Activated CD8-positive, alpha-beta memory T cell treated with anti-CD3 and anti-CD28 coated beads, Interleukin-2, amount 50 U/mL, for 4 hours (primary cell): ENCODE measurements at places on chromosomes 12 and 14.

DNA sequence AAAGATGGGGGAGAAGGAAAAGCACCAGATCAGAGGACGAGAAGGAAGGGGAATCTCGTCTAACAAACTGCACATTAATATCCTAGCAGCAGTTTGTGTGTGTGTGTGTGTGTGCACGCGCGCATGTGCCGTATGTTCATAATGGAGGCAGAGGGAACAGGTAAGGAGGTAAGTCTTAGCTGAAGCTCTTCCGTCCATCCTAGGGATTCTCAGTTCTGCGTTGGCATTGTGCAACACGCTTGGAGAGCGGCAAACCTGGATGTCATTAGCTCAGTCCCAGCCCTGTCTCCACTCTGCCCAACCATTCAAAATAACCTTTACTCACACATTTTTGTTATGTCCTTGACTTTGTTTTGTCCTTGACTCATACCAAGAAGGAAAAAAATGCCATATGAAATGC, 1.6 kb upstream of the C1R start:
- no peak for DNase-seq

DNA sequence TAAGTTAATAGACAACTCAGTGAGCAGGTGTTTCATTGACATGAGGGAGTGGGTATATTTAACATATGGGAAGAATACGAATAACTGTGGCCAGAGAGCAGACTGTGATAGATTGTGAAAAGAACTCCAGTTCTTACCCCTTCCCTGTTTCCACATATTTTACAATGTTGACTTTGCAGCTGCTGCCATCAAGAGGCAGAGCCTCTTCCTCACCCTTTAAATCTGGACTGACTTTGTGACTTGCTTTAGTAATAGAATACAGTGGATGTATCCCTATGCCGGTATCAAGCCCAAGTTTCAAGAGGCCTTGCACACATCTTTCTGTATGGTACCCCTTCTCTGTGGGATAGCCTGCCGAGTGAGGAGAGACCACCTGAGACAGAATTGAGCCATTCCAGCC, 356.7 kb downstream of the ETNK1 start:
- DNase-seq: no peak

DNA sequence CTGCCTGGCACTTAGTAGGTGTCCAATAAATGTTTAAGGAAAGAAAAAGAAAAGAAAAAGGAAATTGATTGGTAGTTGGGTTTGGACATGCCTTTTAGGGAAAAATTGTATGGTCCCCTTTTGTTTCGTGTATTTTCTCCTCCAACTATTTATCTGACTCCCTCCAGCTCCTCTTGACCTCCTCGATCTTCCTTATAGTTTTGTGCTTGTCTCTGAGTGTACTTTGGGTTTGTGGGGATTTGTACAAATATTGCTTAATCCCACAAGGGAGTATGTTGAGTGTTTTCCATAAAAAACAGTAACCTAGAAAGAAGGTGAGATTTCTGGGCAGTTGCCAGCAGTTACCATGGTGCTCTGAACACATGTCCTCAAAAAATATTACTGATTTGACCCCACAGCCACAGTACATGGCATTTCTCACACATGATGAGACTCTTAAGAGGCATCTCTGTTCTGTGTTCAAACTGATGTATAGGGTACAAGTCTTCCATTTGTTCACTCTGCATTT, 15.7 kb downstream of the PLEKHG7 start:
- DNase-seq: no peak

- DNase-seq: no peak
Measured at GRCh38 chr14:65731933-65732506, 319.5 kb downstream of the FUT8 start.

DNA sequence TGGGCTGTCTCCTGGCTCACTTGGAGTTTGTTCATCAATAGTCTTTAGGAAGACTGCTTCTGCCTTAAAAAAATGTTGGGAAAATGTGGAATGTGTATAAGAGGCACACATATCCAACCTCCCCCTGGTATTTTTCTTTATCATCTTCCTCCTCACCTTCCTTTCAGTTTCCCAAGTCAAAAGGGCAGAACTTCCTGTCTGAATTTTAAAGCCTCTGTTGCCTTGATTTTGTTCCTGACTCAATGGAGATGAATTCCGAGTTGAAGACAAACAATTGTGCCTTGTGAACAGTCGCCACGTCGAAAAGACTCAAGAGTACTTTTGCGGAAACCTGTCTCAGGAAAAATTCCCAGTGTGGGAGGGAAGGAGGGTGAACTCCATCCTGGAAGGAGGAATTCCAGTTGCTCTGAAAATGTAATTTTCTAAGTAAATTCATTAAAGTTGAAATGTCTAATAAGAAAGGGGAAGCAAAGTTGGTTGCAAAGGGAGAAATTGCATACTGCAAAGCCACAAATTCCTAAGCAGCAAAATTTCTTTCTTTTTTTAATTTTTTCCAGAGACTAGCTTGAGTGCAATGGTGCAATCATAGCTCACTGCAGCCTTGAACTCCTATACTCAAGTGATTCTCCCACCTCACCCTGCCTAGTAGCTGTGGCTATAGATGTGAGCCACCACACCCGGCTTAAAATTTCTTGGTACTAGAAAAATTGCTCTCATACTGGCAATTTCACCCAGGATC, 50.2 kb upstream of the ELK3 start:
- no peak for DNase-seq
